ENCODE measurements at places on chromosomes 3 and 15. TPM values are rescaled to one million over a fixed set of nuclear protein-coding genes. Genes with fewer than 3 reads are reported as not detected.

RHCG gene
- 42.7 TPM for total RNA-seq

MGA gene
- total RNA-seq, result 7.8 TPM

VEPH1 gene
- 0.07 TPM for total RNA-seq

GHSR gene
- total RNA-seq, result not detected

NCK1 gene
- 27.7 TPM for total RNA-seq

HESX1 gene
- 0.23 TPM for total RNA-seq

ANKRD63 gene
- 0.20 TPM for total RNA-seq

PXYLP1 gene
- total RNA-seq, result 10.6 TPM

TMEM212 gene
- total RNA-seq, result not detected

CCRL2 gene
- total RNA-seq, result 0.15 TPM

SKOR1 gene
- 0.03 TPM for total RNA-seq

LRRC34 gene
- not detected for total RNA-seq

CCDC191 gene
- total RNA-seq, result 2.2 TPM

HERC2 gene
- total RNA-seq, result 56.4 TPM

GABRR3 gene
- not detected for total RNA-seq

MME gene
- total RNA-seq, result not detected

SLC24A1 gene
- 5.5 TPM for total RNA-seq

ZKSCAN7 gene
- not detected for total RNA-seq

FBXW12 gene
- not detected for total RNA-seq

HOMER2 gene
- total RNA-seq, result 15.1 TPM
